ENCODE measurements at places on chromosomes 7 and 10.
A peak's percentile ranks its signal among the peaks of the same experiment; 100 is the strongest.

DNA sequence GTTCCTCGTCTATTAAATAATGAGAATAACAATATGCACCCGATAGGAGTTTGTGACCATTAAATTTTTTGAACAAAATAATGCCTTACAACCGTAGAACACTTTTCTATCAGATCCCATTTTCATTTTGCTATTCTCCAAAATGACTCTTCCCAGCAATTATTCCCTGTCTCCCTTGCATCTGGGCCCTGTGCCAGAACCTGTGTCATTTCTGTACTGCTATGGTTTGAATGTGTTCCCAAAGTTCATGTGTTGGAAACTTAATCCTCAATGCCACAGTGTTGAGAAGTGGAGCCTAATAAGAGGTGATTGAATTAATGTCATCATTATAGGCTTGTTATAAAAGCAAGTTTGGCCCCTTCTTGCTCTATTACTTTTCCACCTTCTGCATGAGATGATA lies 33.2 kb upstream of the SMNDC1 start:
- H3K27me3 ChIP-seq: peaks cover 5% of the 10 kb centered on the region
- H3K4me1 ChIP-seq: peaks cover 31% of the 10 kb centered on the region
- no peak for DNase-seq
- H3K36me3 ChIP-seq: no peaks in the 10 kb centered on the region
- no peak overlapping the region for H3K4me3 ChIP-seq

DNA sequence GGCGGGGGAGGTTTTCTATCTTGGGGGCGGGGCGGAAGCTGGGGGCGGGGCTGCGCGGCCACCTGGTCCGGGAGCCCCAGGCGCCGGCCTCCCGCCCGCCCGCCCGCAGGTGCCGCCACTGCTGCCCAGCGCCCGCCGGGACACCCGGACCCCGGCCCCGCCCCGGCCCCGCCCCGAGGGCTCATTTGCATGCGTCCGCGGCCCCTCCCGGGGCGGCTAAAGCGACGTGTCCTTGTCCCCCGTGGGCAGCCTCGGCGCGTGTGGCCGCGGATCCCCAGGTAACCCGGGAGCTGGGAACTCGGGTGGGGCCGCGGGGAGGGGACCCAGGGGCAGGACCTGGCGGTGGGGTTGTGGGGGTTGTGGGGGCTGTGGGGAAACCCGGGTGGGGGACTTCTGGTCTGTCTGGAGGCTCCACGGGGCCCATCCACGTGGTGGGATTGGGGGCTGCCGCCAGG lies at the start of gene BHLHA15:
TSS of gene BHLHA15 (plus strand) at position 219 of the 455 bp plus-strand sequence. CDS start 871 bp downstream, outside the sequence.
- no peak within 1 kb of the TSS for H3K27ac ChIP-seq
- DNase-seq: no peak
- H3K27me3 ChIP-seq: no peaks in the 10 kb centered on the region
- no peaks in the 10 kb centered on the region for H3K36me3 ChIP-seq
- peak within 1 kb of the TSS; percentile 51 for H3K4me3 ChIP-seq
- H3K4me1 ChIP-seq: no peaks in the 10 kb centered on the region

DNA sequence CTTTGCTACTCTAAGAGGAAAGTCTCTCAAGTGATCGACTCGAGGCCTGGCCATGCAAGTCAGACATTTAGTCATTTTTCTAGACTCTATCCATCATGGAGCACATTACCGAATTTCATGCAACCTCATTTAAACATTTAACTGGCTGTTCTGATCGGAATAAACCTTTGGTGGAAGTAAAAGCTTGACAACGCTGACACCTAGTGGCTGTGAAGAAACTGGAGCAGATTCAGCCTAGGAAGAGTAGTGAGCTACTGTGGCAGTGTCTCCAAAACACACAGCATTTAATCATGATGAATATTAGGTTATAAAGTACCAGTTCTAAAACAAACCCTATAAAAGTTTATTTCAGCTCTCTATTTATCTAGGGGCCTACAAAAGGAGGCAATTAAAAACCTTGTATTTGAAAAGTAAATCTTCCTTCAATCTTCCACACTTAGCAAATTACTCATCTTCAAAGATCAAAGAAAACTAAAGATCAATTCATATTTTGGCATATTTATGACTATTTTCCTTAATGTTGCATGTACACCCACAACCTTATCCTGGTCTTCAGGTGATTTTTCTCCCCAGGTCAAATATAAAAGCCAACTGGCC lies 175.0 kb downstream of the CTNNA3 start:
- H3K27ac ChIP-seq: no peak overlapping the region
- H3K27me3 ChIP-seq: no peaks in the 10 kb centered on the region
- no peak for DNase-seq
- H3K36me3 ChIP-seq: no peaks in the 10 kb centered on the region
- H3K4me3 ChIP-seq: no peak overlapping the region

DNA sequence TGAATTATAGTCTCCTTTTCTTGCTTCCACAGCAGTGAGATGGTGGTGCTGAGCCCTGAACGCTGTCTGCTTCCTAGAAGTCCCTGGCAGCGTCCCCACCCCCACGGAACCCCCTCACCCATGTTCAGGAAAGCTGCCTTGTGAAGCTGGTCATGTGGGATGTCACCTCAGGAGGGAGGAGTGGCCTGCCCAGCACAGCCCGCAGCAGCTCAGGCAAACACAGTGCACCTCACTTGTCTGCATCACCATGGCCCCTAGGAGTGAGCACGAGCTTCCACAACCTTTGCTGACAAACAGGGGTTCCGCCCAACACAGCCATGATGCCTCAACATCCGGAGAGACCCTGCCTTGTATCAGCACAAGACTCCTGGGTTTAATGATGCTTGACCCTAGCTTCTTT lies 508.9 kb downstream of the RPS24 start:
- DNase-seq: no peak
- peaks cover 15% of the 10 kb centered on the region for H3K4me1 ChIP-seq
- no peaks in the 10 kb centered on the region for H3K27me3 ChIP-seq
- no peaks in the 10 kb centered on the region for H3K36me3 ChIP-seq

DNA sequence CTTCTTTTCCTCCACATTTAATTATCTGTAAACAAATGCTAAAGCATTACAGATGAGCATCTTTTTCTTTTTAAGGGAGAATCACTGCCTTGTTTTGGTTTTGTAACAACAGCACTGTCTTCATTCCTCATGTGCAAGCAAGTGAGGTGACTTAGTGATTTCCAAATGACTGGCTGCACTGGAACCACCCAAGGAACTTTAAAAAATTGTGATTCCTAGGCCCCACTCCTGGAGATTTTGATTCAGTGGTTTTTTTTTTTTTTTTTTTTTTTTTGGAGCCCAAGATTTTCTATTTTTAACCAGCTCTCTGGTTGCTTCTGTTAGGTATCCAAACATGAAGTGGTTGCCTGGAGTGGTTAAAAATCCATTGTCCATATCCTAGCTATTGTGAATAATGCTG lies 176.2 kb downstream of the LRMDA start:
- H3K36me3 ChIP-seq: no peaks in the 10 kb centered on the region
- H3K4me1 ChIP-seq: no peaks in the 10 kb centered on the region
- H3K27me3 ChIP-seq: peaks cover 13% of the 10 kb centered on the region
- no peak overlapping the region for H3K27ac ChIP-seq
- H3K4me3 ChIP-seq: no peak overlapping the region
- DNase-seq: no peak

- no peak overlapping the region for H3K4me3 ChIP-seq
- no peaks in the 10 kb centered on the region for H3K4me1 ChIP-seq
- H3K27ac ChIP-seq: no peak overlapping the region
- DNase-seq: no peak
Observed at GRCh38 chr7:29839302-29839701, 33.0 kb downstream of the WIPF3 start.

DNA sequence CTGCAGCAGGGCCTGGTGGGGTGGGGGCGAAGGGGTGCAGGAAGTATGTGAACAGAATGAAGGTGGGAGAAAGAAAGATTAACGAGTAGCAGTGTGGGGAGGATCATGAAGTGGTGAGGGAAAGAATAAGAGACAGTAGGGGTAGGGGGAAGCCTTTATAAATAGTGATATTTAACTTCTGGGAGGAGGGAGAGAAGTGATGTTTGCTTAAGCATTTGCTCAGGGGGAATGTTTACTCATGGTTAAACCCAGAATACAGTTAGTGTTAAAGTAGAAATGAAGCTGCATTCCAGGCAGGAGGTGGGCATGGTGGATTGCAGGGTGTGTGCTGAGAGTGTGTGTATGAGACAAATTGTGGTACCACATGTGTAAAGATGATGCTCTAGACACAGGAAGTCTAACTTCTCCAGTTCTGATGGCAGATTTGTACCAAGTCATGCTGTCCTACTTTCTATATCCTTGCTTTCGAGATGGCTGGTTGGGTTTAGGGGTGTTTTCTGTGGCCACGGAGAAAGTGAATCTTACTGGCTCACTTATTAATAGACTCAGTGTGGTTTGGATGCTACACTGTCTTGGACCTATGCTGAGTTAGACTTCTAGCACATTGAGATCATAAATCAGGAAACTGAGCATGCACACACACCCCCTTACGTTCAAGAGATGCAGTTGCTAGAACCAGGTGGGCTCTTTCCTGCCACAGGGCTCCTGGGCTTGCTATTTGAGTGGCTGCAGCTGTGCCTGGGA lies 10.6 kb upstream of the DNMBP start:
- no peaks in the 10 kb centered on the region for H3K36me3 ChIP-seq
- H3K4me3 ChIP-seq: no peak overlapping the region
- peaks cover 8% of the 10 kb centered on the region for H3K4me1 ChIP-seq

DNA sequence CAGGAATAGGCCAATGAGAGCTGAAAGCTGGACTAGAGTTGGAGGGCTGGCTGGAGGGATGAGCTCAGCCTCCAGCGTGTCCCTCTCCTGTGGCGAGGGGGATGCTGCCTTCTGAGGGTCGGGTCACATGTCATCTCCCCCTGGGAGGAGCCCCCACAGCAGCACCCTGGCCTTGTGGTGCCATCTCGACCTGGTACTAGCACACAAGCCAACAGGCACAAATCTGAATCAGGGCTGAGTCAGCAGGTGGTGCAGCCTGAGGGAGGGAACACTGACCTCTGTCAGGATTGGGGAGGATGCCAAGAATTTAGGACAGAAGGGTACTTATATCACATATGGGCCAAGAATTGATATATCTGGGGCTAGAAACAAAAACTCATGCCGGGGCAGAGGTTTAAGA lies 280.4 kb downstream of the CELF2 start:
- DNase-seq: no peak
- no peaks in the 10 kb centered on the region for H3K27me3 ChIP-seq
- H3K27ac ChIP-seq: peak overlapping the region; percentile 29
- no peak overlapping the region for H3K4me3 ChIP-seq
- peaks cover 56% of the 10 kb centered on the region for H3K4me1 ChIP-seq
- H3K36me3 ChIP-seq: peaks cover 50% of the 10 kb centered on the region

DNA sequence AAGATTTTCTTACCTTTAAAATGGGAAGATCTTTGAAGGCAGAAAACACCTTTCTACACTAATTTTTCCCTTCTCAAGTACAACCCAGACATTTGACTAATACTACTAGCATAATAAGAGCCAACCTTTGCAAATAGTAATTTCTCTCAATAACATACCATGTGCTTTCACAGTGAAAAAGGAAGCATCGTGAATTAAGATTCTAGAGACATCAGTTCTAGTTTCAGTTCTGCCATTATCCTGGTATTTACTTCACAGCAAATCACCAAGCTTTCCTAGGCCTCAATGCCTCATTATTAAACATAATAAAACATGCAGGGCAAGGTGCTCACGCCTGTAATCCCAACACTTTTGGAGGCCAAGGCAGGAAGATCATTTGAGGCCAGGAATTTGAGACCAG lies 24.9 kb downstream of the GSAP start:
- peak overlapping the region; percentile 25 for H3K4me3 ChIP-seq
- H3K36me3 ChIP-seq: peaks cover 27% of the 10 kb centered on the region
- peaks cover 30% of the 10 kb centered on the region for H3K4me1 ChIP-seq
- peak overlapping the region; percentile 87 for H3K27ac ChIP-seq
- H3K27me3 ChIP-seq: no peaks in the 10 kb centered on the region
- DNase-seq: no peak

GRCh38 chr7:35657125-35657524 lies 37.8 kb downstream of the HERPUD2 start:
- H3K27me3 ChIP-seq: no peaks in the 10 kb centered on the region
- H3K4me3 ChIP-seq: peak overlapping the region; percentile 40
- DNase-seq: no peak
- peaks cover 35% of the 10 kb centered on the region for H3K36me3 ChIP-seq
- peak overlapping the region; percentile 5 for H3K27ac ChIP-seq
- H3K4me1 ChIP-seq: peaks cover 58% of the 10 kb centered on the region

GRCh38 chr7:127751062-127751461 lies 99.1 kb downstream of the SND1 start:
- H3K27ac ChIP-seq: no peak overlapping the region
- H3K4me1 ChIP-seq: peaks cover 64% of the 10 kb centered on the region
- DNase-seq: no peak
- H3K27me3 ChIP-seq: no peaks in the 10 kb centered on the region
- no peak overlapping the region for H3K4me3 ChIP-seq

DNA sequence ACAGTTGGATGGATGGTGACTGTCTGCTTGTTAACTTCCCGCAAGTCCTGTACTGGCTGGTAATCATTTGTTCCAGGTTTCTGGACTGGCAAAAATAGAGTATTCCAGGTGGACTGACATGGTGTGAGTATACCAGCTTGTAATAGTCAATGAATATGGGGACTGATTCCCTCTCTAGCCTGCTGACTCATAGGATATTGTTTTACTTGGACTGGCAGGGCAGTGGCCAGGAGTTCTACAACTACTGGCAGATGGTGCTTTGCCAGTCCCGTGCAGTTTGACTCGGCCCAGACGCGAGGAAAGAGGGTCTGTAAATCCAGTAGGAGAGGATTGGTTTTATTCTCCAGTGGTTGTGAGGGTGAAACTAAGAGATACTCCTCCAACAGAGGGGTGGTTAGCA lies 78.0 kb downstream of the PRR15 start:
- H3K36me3 ChIP-seq: no peaks in the 10 kb centered on the region

- H3K36me3 ChIP-seq: no peaks in the 10 kb centered on the region
- H3K4me1 ChIP-seq: no peaks in the 10 kb centered on the region
- H3K27ac ChIP-seq: no peak overlapping the region
Observed at GRCh38 chr10:90675621-90676020, 182.2 kb downstream of the HTR7 start.
